ENCODE measurements at places on chromosomes 2 and 18. TPM values are rescaled to one million over a fixed set of nuclear protein-coding genes. Genes with fewer than 3 reads are reported as not detected.

DNA sequence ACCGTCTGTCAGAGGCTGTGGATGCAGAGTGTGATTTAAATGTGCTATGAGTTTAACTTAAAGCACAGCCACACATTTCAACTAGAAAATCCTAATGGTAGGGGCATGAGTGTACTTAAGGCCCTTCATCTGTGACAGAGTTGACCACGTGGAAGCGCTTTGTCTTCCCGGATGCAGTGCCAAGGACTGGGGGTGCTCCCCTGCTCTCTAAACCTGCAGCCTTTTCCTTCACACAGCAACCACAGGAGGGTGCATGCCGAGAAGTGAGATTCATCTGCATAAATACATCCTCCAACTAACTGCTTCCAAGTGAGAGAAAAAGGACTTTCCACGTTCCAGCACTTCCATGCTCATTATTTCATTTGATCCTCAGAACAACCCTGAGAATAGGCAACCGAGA is 149.6 kb downstream of the MYT1L start:
- no peaks in the 10 kb centered on the region for H3K4me1 ChIP-seq
- H3K27ac ChIP-seq, result no peak overlapping the region
- no peaks in the 10 kb centered on the region for H3K36me3 ChIP-seq
- H3K27me3 ChIP-seq, result no peaks in the 10 kb centered on the region

- H3K27ac ChIP-seq, result no peak overlapping the region
- H3K4me3 ChIP-seq, result no peak overlapping the region
- peaks cover 20% of the 10 kb centered on the region for H3K4me1 ChIP-seq
- no peaks in the 10 kb centered on the region for H3K36me3 ChIP-seq
Observed at GRCh38 chr2:195575016-195575415, 82.0 kb upstream of the SLC39A10 start.

DNA sequence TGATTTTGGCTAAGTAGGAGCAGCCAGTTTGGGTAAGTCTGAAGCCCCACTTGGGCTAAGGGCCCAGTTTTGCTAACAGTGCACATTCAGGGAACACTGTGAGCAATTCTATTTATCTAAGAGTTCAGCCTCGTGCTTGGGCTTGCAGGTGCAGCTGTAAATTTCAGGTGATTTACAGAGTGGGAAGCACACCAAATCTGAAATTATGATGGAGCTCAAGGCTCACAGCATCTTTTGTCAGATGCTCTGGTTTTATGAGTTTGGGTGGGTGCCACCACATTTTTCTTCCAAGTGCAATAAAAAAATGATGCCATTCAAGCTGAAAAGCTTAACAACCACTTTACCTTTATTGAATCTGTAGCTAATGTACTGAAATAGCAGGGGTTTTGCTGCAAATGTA is 671.2 kb downstream of the LRRTM4 start:
- no peaks in the 10 kb centered on the region for H3K27me3 ChIP-seq
- H3K4me3 ChIP-seq, result no peak overlapping the region
- no peak for DNase-seq
- no peak overlapping the region for H3K27ac ChIP-seq
- H3K4me1 ChIP-seq, result no peaks in the 10 kb centered on the region

DNA sequence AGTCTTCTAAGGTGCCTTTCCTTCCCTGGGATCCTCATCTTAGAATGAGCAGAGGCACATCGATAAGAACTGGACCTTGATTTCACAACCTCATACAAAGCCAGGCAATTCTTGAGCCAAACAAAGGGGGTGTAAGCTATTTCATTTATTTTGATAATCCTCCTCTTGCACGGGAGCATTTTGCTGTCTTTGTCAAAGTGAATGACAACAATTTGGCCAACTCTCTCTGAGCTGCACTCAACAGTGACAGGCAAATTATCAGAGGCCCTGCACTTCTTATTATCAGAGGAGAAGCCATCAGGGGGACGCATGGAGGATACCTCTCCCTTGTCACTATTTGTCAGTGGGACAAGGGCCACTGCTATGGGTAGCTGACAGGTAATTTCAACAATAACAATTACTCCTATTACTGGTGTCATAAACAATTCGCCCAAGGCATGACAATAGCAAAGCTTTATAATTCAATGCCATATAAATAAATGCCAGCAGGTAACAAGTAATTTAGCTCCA is 260.4 kb downstream of the MEIS1 start:
- no peaks in the 10 kb centered on the region for H3K27me3 ChIP-seq
- H3K27ac ChIP-seq, result no peak overlapping the region
- no peak for DNase-seq
- no peak overlapping the region for H3K4me3 ChIP-seq
- H3K4me1 ChIP-seq, result no peaks in the 10 kb centered on the region
- no peaks in the 10 kb centered on the region for H3K36me3 ChIP-seq

Gene GRHL1
- polyA plus RNA-seq, result 4.9 TPM

Gene IL36B
- not detected for polyA plus RNA-seq

Gene TCF7L1
- polyA plus RNA-seq, result 59.9 TPM

DNA sequence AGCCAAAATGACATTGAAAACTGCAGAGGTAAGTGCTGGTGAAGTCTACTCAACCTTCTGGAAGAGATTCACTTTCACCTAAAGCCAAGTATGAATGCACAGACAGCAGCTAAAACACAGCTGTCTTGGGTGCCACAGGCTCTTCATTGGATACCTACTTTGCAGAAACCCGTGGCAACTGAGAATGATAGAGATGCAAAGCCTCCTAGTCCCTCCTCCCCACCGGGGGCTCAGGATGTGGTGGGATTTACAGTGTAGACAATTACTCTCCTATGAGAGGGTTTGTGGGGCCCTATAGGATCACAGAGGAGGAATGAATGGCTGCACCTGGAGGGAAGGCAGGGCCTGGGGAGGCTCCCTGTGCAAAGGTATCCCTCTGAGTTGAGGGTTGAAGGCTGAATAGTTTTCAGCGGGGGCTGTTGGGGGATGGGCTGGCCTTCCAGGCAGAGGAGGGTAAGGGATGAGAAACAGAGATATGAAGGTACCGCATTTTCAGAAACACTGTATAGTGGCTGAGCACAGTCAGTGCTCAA is 131.6 kb downstream of the RNF144A start:
- H3K4me1 ChIP-seq, result peaks cover 16% of the 10 kb centered on the region
- DNase-seq, result no peak
- no peaks in the 10 kb centered on the region for H3K36me3 ChIP-seq
- H3K27ac ChIP-seq, result no peak overlapping the region
- H3K27me3 ChIP-seq, result no peaks in the 10 kb centered on the region

GRCh38 chr2:112803691-112804521 is 19.6 kb upstream of the IL1A start:
- H3K36me3 ChIP-seq, result no peaks in the 10 kb centered on the region

DNA sequence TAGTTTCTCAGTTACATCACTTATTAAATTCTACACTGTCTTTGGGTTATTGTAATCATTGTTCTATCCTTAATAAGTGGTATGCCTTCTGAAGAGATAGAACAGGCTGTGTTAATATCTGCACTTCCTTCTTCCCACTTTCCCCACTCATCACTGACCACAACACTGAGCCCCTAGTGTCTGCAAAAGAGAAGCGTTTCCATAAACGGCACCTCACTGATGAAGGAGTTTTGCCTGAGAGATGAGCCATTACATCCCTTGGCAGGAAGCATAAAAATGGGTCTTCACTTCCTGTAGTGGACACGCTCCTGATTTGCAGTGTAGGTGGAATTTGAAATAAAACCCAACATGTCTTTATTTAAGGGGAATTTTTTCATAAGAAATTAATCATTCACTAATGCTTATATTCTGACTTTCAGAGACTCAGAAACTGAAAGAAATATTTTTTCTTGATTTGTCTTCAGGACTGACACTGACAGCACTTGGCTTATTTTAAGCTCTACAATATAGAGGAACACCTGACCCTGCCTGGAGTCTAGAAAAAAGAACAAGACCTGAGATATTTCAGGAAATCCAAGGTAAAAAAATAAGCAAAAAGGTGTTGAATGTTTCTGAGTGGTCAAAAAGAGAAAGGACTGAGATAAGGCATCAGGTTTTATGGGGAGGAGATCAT is 275.3 kb downstream of the RAD51AP2 start:
- DNase-seq, result no peak
- no peak overlapping the region for H3K27ac ChIP-seq
- no peaks in the 10 kb centered on the region for H3K4me1 ChIP-seq
- H3K4me3 ChIP-seq, result no peak overlapping the region
- H3K36me3 ChIP-seq, result no peaks in the 10 kb centered on the region
- H3K27me3 ChIP-seq, result no peaks in the 10 kb centered on the region

GRCh38 chr2:74856004-74856578 is 22.2 kb downstream of the HK2 start:
- peaks cover 6% of the 10 kb centered on the region for H3K4me1 ChIP-seq
- H3K36me3 ChIP-seq, result no peaks in the 10 kb centered on the region
- DNase-seq, result no peak

DNA sequence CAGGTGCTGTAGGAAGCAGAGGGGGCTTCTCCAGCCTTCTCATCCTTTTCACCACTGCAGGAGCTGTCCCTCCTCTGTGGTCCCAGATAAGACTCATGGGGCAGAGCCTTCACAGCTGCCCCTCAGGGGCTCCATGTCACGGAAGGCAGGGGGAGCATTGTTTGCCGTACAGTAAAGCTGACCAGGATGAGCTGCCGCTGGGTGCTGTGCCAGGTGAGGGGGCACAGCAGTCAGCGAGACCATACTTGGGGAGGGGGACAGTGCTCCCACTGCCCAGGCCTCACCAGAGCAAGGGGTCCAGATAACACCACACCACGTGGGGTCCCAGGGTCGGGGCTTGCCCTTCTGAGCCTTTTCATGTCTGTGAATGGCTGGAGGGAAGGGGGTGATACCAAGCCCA is 46.3 kb downstream of the PLEKHB2 start:
- no peak overlapping the region for H3K27ac ChIP-seq
- no peaks in the 10 kb centered on the region for H3K36me3 ChIP-seq
- DNase-seq, result no peak
- H3K4me3 ChIP-seq, result no peak overlapping the region
- H3K27me3 ChIP-seq, result no peaks in the 10 kb centered on the region
- H3K4me1 ChIP-seq, result no peaks in the 10 kb centered on the region

DNA sequence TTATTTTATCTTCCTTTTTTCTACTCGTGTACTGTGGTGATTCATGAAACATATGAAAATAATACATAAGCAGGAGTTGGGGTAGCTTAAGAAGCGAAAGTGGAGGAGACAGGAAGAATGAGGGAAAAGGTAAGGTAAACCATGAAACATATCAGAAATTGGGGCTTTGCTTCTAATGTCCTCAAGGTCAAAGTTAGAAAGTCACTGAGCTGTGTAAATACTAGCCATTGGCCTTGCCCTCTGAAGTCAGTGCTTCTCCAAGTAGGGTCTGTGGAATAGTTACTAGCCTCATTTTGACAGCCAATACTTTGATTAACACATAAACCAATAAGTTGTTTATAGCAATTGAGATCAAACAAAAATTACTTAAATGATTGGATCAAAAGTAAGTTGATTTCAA is 117.2 kb downstream of the MAP4K4 start:
- peaks cover 18% of the 10 kb centered on the region for H3K4me1 ChIP-seq
- no peaks in the 10 kb centered on the region for H3K27me3 ChIP-seq
- H3K27ac ChIP-seq, result no peak overlapping the region
- H3K36me3 ChIP-seq, result no peaks in the 10 kb centered on the region
- H3K4me3 ChIP-seq, result no peak overlapping the region

DNA sequence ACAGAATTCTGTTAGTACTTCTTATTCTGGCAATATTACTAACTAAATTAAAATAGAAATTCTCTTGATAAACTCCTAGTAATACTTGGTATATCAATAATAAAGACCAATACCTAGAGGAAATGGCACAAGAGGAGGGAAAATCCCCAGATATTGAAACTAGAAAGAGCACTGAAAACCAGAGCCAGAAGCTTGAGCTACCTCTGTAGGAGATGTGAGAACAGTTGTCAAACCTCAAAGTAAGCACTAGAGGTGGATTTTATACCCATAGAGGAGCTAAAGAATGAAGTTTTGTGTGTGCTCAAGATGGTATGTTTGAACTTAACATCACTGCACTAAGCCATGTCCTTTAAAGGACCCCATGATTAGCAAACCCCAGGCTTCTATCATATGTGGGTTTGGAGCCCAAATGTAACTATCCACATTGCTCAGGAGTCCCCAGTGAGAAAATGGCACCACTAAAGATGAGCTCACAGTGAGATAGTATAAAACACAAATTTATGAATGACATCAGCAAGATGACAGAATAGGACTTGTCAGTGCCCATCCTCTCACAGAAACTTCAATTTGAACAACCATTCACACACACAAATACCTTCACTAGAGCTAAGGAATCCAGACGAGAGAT is 122.1 kb downstream of the PKP4 start:
- H3K4me1 ChIP-seq, result no peaks in the 10 kb centered on the region
- no peaks in the 10 kb centered on the region for H3K36me3 ChIP-seq
- no peaks in the 10 kb centered on the region for H3K27me3 ChIP-seq

- H3K4me3 ChIP-seq, result no peak overlapping the region
- no peaks in the 10 kb centered on the region for H3K4me1 ChIP-seq
- DNase-seq, result no peak
Observed at GRCh38 chr2:120709608-120710041, 26.0 kb upstream of the GLI2 start.

GRCh38 chr2:189363559-189363958 is 77.7 kb upstream of the WDR75 start:
- H3K4me1 ChIP-seq, result no peaks in the 10 kb centered on the region
- H3K27me3 ChIP-seq, result no peaks in the 10 kb centered on the region
- H3K4me3 ChIP-seq, result no peak overlapping the region
- DNase-seq, result no peak
- no peaks in the 10 kb centered on the region for H3K36me3 ChIP-seq
- H3K27ac ChIP-seq, result no peak overlapping the region

DNA sequence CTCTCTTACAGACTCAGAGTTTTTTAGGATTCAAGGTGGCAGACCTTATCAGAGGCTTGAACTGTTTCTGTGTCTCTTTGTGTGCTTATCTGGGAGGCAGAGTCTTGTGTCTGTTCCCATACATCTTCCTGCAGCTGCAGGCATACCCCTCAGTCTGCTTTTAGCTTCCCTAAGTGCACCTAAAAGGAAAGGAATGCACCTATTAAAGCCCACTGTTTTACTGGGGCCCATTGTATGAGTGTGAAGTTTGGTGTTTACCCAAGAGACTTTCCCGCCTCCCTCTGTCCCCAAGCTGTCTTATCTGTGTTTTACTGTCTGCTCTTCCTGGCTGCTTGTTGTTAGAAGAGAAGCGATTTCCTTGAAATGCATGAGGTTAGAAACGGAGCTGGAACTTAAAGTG is 1757.3 kb upstream of the PIK3C3 start:
- no peaks in the 10 kb centered on the region for H3K36me3 ChIP-seq
- H3K27ac ChIP-seq, result no peak overlapping the region
- H3K4me1 ChIP-seq, result no peaks in the 10 kb centered on the region
- no peak overlapping the region for H3K4me3 ChIP-seq
- no peak for DNase-seq
- no peaks in the 10 kb centered on the region for H3K27me3 ChIP-seq

Gene DSG4
- not detected for polyA plus RNA-seq

Gene SNORC
- 0.97 TPM for polyA plus RNA-seq

Gene MROH2A
- 0.77 TPM for polyA plus RNA-seq

Gene EIPR1
- polyA plus RNA-seq, result 21.2 TPM

DNA sequence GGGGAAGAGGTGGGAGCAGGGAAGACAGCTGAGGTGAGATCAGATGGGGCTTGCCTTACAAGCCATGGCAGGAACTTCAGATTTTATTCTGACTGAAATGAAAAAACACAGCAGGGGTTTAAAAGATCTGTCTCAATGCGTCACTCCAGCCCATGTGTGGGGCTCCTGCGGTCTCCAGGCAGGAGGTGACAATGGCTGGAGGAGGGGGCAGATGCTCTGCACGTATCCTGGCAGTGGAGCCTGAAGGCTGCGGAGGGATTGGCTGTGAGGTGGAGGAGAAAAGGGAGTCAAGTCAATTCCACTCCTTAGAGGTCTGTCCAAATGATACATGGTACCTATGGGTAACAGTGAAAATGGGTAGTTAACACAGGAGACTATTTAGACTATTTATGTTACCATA is 40.5 kb upstream of the KIDINS220 start:
- no peaks in the 10 kb centered on the region for H3K4me1 ChIP-seq
- H3K27ac ChIP-seq, result no peak overlapping the region
- no peak for DNase-seq
- no peak overlapping the region for H3K4me3 ChIP-seq
- H3K27me3 ChIP-seq, result no peaks in the 10 kb centered on the region
